NCI-H187 (cell line): ENCODE measurements at places on chromosomes 5 and 9.

GRCh38 chr9:14849296-14849695, 60.9 kb downstream of the FREM1 start:
- DNase-seq: no peak

- no peak for DNase-seq
Observed at GRCh38 chr9:33751536-33752129, 43.7 kb upstream of the PRSS3 start.

DNA sequence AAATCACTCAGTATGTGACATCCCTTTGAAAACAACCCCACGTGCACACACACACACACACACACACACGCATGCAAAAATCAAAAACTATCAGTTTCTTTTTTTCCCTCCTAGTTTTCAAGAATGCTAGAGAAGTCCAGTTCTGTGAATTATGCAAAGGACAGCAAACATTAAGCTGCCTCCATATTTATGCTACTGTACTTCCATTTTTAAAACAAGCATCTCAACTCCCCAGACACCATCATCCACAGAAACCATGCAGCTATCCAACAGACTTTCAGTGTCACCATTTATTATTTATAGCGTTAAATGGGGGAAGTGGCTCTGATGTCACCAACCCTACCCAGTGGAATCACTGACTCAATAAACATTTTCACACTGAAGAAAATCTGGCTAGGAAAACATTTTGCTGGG, 1.6 kb downstream of the FBXW11 start:
- DNase-seq: no peak

DNA sequence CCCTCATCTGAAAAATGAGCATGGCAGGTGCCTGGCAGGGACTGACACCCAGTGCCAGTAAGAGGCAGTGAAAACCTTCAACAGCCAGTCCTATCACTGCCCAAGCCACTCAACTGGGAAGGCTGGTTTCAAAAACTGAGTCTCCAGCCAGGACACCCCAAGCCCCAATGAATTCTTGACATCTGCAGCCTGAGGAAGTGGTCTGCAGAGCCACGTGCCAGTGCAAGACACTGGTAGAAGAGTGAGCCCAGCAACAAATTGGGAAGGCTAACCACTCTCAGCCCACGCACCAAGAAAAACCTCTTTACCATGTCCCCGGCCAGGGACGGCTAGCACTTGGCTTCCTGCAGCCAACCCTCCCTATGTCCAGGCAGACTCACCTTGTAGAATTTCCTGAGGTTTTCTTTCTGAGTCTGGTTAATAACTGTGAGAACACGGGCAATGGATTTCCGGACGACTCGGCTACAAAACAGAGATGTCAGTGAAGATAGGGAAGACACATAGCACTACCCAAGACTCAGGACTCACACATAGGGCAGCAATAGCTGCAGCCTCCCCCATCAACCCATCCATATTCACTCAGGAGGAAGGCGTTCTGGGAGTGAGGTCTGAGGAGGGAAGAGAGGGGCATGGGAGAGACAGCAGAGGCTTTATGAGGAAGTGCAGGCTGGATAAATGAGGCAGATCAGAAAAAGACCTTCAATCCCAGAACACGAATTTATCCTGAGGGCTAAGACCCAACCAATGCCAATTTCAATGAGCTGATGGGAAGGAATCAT, 1.8 kb downstream of the RPL35 start:
- no peak for DNase-seq

DNA sequence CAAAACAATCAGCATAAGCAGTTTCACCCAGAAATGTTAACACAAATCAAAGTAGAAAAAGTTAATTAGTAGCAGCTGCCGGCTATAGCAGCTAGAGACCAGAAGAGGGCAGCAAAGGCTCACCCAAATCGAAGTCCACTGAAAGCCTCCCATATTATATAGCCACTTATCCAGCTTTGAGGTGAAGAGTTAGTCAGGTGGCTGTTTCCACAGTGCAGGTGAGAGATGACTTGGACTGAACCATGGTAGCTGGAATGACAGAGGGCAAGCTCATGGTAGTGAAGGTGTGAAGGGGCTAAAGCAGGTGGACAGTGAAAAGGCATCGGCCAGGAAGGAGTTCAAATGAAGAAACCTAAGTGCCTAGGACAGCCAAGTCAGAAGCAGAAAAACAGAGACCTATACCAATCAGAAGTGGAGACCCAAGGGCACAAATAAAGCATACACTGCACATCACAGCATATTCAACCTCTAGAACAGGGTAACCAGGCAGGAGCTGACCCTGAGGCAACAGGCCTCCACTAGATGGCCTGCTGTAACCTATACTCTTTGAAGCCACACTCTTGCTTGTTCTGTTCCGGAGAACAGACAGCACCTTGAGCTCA, 7.2 kb upstream of the RNF38 start:
- DNase-seq: peak; percentile 49

- no peak for DNase-seq
Observed at GRCh38 chr9:121857928-121858327, 206.5 kb downstream of the DAB2IP start.

DNA sequence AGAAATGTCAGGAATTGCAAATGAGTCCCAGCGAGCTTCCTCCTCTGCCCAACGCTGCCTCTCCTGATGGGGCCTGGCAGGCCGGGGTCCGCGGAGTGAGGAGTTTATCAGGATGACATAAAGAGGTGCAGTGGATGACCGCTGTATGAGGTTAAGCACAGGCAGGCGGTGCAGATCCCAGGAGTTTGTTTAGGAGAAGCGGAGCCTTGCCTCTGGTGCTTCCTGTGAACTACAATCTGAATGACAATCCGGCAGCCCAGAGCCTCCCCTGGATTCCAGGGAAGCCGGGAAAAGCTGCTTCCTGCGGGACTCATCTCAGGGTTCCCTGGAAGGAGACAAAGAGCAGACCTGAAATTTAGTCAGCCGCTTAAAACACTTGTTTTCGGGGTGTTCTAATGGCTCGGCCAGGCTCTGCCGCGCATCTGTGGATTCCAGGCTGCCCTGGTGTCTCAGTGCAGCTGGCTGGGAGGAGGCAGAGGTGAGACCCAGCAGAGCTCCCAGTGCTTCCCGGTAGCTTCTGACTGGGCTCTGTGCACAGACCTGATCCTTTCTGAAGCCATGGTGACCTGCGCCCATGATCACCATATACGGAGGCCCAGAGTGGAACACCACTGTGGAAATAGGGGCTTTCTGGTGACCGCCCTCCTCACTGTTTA, 69.8 kb upstream of the IRX4 start:
- DNase-seq: no peak

DNA sequence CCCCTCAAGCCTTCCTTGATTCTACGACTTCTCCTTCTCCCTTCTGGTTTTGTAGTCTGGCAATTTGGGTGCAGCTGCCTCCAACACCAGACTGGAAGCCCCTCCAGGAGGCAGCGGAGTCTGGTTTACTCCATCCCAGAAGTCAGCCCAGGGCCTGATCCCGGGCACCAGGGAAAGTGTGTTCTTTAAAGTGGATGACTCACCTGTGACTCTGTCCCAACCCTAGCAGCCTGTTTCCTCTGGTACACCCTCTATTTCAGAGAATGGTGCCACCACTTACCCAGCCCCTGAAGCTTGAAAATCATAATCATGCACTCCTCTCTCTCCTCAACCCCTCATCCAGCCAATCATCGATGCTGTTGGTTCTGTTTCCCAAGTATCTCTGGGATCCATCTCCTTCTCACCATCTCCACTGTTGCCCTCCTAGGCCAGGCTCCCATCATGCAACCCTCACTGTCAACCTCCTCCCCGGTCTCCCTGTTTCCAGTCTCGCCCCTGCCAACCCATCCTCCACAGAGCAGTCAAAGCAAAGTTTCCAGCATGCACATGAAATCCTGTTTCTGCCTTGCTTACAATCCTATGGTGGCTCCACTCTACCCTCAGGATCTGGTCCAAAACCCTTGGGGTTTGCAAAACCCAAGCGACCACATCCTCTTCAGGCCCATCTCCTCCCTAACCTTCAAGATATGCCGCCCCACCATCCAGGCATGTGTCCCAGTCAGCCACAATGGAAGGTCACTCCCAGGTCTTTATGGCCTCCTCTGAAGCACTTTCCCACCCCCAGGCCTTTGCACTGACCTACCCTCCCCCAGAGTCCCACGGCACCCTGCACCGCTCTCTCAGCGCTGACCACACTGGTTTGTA, 10.5 kb downstream of the LHX6 start:
- no peak for DNase-seq

- no peak for DNase-seq
Observed at GRCh38 chr5:57172466-57173318, 1.2 kb upstream of the GPBP1 start.

DNA sequence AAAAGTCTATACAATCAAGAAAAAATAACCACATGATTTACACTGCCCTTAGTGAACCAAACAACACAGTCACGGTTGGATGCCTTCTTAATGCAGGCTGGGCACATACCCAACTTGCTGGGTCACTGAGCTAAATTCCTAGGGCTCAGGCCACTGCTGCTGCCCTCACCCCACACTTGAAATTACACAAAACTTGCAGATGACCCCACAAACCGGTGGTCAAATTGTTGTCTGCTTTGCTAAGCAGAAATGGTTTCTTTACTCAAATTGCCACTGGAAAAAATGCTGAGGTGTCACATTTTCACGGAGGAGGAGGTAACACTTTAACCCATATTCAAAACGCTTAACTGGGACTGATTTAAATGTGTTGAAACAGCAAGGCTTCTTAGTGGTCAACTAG, 62.4 kb downstream of the HMHB1 start:
- DNase-seq: no peak

DNA sequence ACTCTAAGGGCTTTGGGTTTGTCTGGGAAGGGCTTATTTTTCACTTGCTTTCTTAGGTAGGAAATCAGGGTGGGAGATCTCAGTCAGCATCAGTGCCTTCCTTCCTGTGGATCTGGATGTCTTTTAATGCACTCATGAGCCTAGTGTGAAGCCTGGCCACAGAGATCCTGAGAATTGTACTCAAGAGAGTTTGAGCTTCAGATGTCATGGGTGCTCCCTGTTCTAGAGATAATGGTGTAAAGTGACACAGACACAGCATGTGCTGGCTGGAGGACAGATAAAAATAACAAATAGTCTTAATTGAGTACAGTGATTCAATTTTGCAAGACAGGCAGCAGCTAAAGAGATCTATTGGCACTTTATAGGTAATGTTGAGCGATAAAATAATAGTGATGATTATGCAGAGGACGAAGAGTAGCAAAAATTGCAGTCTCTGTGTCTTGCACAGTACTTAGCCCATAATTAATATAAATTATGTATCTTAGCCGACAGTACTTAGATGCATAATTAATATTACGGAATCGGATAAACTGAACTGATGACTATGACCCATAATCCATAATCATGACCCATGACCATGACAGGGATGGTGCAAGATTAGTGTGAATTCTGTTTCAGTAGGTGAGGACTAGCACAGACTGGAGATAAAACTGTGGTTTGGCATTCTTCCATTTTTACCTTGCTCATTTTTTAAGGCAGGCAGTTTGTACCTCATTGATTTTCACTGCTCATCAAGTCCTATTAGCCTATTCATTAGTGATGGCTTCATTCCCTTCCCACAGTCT, 408.7 kb upstream of the PIK3R1 start:
- DNase-seq: no peak

GRCh38 chr9:97594381-97594921, 38.7 kb downstream of the TSTD2 start:
- peak; percentile 5 for DNase-seq

- DNase-seq: no peak
Observed at GRCh38 chr5:84480873-84481637, 96.4 kb upstream of the EDIL3 start.

DNA sequence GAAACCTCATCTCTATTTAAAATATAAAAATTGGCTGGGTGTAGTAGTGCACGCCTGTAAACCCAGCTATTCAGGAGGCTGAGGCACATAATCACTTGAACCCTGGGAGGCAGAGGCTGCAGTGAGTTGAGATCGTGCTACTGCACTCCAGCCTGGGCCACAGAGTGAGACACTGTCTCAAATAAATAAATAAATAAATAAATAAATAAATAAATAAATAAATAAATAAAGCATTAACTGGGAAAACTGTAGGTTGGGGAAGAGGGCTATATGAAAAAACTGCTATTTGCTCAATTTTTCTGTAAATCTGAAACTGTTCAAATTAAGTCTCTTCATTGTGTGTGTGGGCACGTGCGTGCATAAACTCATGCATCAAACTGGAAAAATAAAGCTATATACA, 59.9 kb upstream of the RAPGEF6 start:
- DNase-seq: no peak

DNA sequence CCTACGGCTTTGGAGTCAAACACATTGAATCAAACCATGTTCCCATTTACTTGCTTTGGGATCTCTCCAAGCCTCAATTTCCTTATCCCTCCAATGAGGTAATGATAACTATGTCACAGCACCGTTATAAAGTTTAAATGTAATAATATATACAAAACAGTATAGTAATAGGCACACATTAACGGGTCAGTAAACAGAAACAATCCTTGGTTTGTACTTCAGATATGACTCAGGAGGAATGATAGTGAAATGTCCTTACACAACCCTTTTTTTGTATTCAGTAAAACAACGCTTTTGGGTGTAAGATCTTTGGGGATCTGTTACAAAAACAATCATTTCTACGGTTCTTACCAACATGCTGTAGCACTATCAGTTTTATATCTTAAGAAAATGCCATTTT, 178.5 kb upstream of the GNA14 start:
- DNase-seq: no peak
